ENCODE measurements at places on chromosomes 12 and 14.

GRCh38 chr14:68249661-68250451, 430.3 kb downstream of the RAD51B start:
- peak; percentile 63 for ATAC-seq

- no peak for ATAC-seq
These were observed 79.9 kb upstream of the CD163 start for GRCh38 chr12:7583471-7583870.

GRCh38 chr14:75439989-75440388, 12.2 kb downstream of the JDP2 start:
- ATAC-seq = no peak

DNA sequence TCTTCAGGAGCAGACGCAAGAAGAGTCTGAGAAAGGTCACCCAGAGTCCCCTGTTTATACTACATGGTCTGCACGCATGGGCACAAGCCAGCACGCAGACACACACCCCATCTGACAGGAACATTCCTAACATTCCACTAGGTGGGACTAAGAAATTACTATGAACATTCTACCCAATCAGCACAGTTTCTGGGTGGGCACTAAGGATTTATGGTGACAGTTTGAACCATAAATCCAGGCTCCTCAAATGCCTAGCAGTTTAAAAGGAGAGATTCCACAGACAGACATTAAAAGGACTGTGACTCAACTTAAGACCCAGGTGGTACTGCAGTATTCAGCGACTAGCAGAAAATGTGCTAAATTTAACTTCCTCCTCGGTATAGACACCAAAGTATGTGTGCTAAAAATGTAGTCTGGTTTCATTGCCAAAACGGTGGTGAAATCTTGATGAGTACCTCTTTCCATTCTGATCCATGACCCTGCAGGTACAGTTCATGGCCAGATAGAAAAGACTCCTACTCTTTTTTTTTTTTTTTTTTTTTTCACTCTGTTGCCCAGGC, 16.2 kb downstream of the ABHD4 start:
- ATAC-seq = peak; percentile 94

- ATAC-seq = peak; percentile 89
These were observed 73.7 kb downstream of the ANKS1B start for GRCh38 chr12:99911081-99911480.

GRCh38 chr12:66140731-66141130, 10.2 kb upstream of the LLPH start:
- no peak for ATAC-seq

- ATAC-seq = no peak
These were observed 67.4 kb upstream of the ACTN1 start for GRCh38 chr14:69046476-69046860.

- ATAC-seq = peak; percentile 79
These were observed 37.0 kb upstream of the TMEM263 start for GRCh38 chr12:106918746-106919145.

DNA sequence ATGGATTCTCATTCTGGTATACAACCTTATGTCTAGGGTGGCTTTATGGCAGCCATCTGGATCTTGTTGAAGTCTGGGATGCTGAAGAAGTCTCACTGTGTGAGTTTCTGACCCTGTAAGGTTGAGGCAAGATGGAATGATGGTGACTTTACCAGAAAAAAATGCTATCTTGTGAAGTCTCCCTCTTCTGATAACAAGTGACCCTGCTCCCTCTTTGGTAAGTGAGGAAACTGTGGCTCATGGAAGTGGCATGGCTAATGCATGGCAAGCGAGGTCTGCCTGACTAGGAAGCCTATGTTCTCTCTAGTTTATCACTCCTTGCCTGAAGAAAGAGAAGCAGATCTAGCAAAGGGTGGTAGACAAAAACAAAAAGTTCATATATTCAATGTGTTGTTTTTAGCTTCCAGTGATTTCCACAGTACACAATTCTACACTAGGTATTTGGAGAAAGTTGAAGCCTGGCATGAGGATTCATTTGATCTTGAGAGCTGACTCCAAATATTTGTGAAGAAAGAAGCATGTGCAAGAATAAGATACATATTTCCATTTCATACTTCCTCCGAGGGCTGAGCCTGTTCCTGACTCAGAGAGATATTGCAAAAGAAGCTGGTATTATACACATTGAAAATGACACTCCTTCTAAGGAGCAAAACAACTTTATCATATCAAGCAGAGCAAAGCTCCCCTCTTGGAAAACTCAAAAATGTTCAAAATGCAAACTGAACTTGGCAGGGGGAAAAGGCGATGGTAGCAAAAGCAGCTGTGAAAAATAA, 63.6 kb downstream of the HELB start:
- no peak for ATAC-seq

DNA sequence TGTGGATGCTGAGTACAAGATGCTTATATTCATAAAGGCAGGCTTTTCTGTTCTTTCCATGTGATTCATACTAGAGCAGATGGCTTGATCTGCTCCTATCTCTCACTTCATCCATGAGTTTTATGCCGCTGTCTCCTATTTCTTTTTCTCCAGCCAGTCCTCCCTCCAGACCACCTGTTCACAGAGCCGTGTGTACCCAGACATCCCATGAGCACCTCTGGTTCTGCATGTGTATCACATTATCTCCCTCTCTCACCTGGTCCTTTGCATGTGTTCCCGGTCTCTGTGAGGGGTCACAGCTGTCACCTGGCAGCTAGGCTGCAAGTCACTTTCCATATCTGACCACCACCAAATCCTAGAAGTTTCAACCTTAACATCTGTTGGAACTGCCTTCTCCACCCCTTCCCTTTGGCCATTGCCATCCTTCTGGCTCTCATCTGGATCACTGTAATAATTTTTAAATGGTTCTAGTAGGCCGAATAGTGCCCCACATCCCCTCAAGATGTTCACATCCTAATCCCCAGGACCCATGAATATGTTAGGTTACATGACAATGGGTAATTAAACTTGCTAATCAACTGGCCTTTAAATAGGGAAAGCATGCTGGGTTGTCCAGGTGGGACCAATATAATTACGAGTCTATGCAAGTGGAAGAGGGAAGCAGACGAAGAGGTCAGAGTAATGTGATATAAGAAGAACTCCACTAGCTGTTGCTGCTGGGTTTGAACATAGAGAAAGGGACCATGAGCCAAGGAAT, 168.1 kb downstream of the SNAPC1 start:
- no peak for ATAC-seq

- ATAC-seq = peak; percentile 73
These were observed at the start of gene SDS for GRCh38 chr12:113403435-113404415. Gene SDS (minus strand): TSS chr12:113403887. CDS start chr12:113399708, 4,179 bp downstream.

DNA sequence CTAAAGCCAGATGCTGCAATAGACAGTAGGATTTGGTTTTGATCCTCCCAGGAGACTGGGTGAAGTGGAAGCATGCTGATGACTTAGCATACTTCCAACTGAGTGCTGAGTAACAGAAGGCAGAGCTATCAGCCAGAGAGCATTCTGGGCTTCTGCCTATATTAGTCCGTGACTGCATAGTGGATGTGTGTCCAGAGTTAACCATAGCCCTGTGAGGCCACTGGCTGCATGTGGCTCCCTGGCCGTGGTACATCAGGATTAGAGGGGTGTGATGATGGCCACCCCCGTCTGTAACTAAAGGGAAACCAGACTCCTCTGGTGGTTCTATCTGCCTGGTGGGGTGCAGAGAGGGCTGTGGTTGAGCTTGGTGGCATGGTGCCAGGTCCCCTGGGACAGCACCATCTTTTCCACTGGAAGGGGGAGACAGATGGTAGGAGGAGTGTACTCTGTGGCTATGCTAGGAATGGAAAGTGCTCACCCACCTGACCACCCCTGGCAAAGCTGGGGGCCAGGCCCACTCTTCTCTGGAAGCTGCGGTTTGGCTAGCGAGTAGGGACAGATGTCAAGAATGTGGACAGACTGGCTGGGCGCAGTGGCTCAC, 27.4 kb downstream of the ABCD4 start:
- ATAC-seq = peak; percentile 59

DNA sequence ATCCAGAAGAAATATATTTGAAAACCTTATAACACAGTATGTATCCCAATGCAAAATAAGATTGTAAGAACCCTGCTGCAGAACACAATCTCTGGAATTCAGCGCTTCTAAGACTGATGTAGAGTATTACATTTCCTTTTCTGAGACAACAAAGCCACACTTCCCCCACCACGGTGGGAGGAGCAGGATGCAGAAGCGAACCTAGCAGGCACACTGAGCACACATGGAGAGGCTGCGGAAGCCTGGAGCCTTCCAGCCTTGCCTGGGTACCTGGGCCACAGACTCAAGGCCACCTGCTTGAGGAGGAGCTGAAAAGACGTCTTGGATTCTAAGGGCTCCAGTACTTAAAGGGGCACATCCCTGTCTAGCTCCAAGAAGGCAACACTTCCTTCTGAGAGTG, 46.4 kb downstream of the TCHP start:
- no peak for ATAC-seq

DNA sequence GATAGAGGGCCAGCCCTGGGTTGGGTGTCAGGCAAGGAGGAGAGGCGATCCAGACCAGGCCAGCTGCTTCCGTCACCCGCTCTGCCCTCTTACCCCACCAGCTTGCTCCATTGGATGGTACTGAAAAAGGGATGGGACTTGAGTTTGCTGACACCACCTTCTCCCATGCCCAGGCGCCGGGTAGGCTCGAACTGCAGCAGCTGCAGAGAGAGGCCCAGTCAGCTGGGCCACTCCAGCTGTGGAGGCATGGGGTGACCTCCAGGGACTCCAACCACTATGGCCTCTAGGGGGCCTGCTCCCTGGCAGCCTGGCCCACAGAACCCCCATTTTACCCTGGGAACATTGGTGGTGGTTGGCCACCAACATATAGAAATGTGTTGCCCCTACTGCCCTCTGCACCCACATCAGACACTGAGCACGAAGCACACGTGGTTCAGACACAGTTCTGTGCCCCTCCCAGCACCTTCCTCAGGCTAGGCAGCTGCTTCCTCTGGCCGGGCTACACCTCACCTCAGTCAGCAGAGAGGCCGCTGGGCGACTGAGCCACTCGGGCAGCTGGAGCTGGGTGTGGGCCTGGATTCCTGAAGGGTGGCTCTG, 16.0 kb downstream of the RPS6KL1 start:
- ATAC-seq = 0 out of 3 replicates have a peak, but pooled peaks have one; percentile 9

- ATAC-seq = peak; percentile 73
These were observed 179.2 kb upstream of the DCN start for GRCh38 chr12:91361864-91362263.

GRCh38 chr12:65876161-65876560, 51.9 kb downstream of the HMGA2 start:
- no peak for ATAC-seq
